Amniotic stem cell (primary cell): ENCODE measurements at places on chromosomes 7 and 10.

DNA sequence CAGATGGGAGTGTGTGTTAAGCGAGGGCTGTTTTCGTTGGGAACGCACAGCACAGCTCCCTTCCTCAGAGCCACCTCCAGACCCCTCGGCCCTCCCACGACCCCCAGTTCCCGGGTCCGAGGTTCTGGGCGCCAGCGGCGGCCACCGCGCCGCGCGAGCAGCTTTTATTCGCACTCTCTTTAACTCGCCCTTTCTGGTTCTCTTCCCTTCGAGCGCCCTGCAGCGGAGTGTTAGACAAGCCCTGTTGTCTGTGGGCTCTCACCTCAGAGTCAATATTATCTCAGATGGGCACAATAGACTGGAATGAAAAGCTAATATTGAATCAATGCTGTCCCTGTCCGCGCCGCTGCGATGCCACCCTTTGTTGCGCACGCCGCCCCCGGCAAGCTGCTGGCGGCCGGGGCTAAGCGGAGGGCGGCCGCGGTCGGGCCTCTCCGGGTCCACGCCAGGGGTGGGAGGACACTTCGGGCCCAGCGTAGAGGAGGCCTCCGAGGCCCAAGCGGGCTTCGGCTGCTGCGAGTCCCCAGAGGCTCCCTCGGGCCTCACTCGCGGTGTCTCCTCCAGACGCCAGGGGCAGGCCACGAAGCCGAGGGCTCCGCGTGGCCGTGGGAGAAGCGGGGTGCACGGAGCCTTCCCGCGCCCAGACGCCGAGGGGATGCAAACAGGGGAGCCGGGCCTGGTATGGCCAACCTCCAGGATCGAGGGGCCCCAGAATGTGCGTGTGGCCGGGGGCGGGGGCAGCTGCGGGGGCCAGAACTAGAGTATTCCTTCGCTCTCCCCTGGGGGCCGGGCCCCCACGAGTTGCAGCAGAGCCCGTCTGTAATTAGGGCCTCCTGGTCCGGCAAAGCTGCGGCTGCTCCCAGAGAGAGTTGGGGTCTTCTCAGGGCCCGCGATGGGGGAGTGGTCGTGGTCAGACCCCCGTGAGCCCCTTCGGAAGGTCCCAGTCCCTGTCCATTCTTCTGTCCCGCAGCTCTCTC lies 7.9 kb upstream of the EMX2 start:
- DNase-seq: no peak

- no peak for DNase-seq
These were observed 181.2 kb upstream of the ITGB1 start for GRCh38 chr10:33139181-33139646.

GRCh38 chr7:66905689-66906088 lies 15.3 kb upstream of the TMEM248 start:
- DNase-seq: no peak

DNA sequence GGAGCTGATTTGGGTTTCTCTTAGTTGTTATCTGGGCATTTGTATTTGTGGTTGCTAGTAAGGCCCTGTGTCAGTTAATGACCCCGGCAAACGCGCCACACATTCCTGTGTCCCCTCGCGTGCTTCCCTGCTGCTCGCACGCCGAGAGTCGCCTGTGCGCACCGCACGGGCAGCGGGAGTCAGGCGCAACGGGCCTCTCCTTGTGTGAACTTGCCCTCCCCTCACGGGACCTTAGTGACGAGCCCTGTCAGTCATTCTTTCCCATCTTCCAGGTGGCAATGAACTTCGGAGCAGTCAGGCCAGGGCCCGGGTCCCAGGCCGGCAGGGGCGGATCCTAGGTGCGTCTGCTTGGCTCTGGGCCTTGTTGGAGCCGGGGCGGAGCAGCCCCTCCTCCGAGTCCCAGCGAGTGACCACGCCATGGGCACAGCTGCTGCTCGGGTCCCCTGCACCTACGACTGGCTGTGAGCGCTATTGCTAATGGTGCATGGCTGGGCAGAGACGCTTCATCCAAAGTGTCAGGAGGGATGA lies 12.4 kb upstream of the PRKAR1B start:
- DNase-seq: no peak

DNA sequence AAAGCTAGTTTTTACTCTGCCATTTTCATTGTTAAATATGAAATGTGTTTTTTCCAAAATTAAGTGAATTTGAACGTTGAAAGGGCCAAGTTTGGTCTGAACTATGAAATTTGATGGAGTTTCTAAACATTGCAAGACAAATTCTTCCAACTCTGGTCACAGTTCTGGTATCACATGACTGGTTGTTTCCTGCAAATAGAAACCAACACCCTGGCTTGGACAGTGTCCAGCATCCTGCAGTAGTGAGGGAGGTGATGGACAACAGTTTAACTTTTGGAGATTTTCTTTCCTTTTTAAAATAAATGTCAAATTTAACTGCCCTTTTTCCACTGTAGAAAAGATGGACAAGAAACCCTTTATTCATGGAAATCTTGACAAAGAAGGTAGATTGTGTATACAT lies 54.8 kb upstream of the AGBL3 start:
- no peak for DNase-seq

- no peak for DNase-seq
These were observed 38.2 kb downstream of the HTR5A start for GRCh38 chr7:155108144-155108901.

DNA sequence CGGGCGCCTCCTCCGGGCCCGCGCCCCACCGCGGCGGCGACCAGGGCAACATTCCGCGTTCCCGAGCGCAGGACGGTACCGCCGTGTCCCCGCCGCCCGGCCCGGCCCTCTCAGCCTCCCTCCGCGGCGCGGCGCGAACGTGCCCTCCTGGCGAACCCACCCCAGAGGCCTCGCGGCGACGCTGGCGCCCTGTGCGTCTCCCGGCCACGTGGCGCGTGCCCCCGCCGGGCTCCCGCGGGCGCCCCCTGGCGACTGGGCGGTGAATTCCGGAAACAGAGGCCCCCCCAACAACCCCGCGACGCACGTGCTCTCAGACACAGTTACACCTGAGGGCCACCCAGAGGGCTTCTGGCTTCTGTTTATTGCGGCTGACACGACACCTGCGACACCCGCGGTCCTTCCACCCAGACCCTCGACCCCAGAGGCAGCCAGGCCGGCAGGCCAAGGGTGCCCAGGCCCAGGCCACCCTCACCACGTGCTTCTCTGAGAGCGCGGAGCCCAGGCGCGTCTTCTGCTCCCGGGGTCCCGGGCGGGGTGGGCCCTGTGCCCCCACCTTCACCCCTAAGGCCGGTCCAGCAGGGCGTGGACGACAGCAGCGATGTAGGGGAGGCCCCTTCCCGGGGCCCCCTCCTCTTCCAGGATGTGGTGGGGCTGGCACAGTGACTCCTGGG lies at the start of gene SAP25:
Gene SAP25 (minus strand): TSS at position 210 of the 671 bp plus-strand sequence. CDS start 158 bp downstream, at position 52.
- DNase-seq: no peak

DNA sequence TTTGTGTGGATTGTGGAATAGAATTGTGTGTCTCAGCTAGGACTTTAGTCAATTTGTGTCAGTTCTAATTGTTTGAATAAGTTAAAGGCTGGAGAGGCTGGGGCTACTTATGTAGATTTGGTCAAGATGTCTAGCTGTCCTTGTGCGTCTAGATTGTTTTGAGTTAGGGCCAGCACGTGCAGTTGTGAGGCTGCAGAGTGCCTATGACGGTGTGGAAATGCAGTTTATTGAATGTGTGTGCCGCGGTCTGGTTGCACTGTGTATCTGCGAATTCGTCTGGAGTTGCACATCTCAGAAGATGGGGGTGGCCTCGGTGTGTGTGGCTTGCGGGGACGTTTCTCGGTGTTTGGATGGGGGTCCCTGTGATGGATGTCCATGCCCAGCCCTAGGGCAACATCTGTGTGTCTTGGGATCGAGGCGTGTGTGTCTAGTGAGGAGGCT lies 10.2 kb downstream of the EMX2 start:
- no peak for DNase-seq

DNA sequence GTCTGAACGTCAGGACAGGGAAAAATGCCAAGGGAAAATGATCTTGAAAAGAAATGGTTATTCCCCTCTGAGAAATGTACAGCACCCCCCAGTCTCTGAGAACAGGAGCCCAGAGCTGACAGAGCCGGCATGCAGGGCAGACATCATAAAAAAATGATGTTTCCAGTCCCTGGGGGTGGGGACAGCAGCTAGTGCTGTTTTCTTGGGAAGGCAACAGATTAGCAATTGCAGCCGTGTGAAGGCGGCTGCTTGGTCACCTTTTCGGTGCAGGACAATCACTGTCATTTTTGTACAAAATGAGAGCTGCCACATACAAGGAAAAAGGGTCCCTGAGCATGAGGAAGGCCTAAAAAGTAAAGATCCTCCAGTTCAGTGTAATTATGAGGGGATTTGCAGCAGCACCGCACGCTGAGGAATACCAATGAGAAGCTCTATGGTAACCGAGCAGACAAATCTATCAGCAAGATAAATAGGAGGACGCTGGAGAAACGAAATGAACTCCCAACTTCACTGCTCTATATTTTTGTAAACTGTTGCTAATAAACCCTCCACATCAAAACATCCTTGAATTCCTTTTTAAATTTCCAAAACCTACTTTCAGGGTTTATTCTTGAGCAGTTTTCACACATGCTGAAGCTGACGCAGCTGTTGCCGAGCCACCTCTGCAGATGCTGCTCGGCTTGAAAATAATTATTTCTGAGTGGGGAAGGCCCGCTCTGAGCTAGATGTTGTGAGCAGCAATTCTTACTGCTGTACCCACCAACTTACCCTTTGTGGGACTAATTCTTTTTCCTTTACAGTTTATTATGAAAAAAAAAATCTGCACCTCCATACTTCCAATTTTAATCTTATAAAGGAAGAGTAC lies 98.2 kb upstream of the NEBL start:
- no peak for DNase-seq

DNA sequence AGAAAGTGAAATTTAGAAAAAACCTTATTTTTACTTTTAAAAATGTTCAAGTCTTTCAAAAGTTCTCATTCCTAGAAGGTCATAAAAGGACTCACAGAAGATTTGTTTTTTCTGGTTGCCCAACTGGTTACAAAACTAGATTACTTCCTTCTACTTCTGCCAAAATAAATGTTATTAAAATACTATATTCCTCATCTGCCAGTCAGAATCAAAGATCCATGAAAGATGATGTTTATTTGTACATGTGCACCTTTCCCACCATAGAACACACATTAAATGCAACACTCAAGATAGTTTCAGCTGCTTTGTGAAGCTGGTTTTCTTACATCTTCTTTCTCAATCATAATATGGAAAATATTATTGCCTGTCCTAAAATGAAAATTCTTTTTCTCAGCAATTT lies 465.4 kb downstream of the ETV1 start:
- no peak for DNase-seq

GRCh38 chr7:18345641-18346234 lies 149.8 kb upstream of the HDAC9 start:
- no peak for DNase-seq
